ENCODE measurements at places on chromosomes 12 and 14.

- no peaks in the 10 kb centered on the region for H3K4me1 ChIP-seq
- no peak for DNase-seq
- no peaks in the 10 kb centered on the region for H3K36me3 ChIP-seq
These were observed 1387.5 kb downstream of the LRFN5 start for GRCh38 chr14:42994051-42994736.

DNA sequence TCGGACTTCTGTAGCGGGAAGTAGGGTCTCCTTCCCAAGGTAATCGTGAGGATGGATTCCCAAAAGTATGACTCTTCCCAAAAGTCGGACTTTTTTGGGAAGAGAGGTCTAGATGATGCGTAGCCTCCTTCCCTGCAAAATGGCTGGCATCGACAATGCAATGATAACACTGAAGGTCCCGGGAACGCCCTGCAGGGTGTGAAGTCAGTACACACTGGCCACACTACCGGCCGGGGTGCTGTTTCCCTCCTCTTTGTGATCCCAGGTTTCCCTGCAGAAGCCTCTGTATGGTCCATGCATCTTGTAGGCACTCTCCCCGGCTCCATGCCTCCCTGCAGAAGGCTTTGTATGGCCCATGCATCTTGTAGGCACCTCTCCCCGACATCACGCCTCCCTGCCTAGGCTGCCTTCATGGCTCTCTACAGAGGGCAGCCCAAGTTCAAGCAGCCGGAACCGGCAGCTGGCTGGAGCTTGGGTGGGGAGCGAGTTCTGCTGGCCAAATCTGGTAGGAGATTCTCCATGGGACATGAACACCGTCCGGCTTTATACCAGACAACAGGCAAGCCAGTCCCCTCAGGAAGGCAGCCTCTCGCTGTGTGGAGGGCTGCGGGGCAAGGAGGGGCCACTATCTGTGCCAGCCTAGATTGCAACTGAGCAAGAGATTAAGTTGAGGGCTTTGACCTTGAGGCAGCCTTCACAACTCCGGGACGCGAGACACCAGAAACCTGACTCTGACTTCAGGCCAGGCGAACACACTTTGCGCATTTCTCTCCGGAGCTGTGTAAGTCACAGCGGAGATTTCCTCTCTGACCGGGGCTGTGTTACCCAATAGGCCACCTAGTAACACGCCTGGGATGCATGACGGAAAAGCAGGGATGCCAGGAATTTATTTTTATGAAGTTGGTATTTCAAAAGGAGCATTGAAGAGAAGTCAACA lies 23.5 kb downstream of the FZD10 start:
- no peaks in the 10 kb centered on the region for H3K36me3 ChIP-seq
- no peaks in the 10 kb centered on the region for H3K27me3 ChIP-seq
- no peaks in the 10 kb centered on the region for H3K4me1 ChIP-seq
- H3K4me3 ChIP-seq = no peak overlapping the region

GRCh38 chr14:99231161-99231849 lies 40.7 kb downstream of the BCL11B start:
- H3K36me3 ChIP-seq = peaks cover 7% of the 10 kb centered on the region
- H3K27me3 ChIP-seq = no peaks in the 10 kb centered on the region
- peaks cover 27% of the 10 kb centered on the region for H3K4me1 ChIP-seq
- peak overlapping the region; percentile 43 for H3K4me3 ChIP-seq
- DNase-seq = no peak
- no peak overlapping the region for H3K27ac ChIP-seq

GRCh38 chr14:59081720-59082119 lies 106.7 kb upstream of the DAAM1 start:
- no peak for DNase-seq
- H3K4me1 ChIP-seq = no peaks in the 10 kb centered on the region
- no peaks in the 10 kb centered on the region for H3K27me3 ChIP-seq
- H3K36me3 ChIP-seq = no peaks in the 10 kb centered on the region

DNA sequence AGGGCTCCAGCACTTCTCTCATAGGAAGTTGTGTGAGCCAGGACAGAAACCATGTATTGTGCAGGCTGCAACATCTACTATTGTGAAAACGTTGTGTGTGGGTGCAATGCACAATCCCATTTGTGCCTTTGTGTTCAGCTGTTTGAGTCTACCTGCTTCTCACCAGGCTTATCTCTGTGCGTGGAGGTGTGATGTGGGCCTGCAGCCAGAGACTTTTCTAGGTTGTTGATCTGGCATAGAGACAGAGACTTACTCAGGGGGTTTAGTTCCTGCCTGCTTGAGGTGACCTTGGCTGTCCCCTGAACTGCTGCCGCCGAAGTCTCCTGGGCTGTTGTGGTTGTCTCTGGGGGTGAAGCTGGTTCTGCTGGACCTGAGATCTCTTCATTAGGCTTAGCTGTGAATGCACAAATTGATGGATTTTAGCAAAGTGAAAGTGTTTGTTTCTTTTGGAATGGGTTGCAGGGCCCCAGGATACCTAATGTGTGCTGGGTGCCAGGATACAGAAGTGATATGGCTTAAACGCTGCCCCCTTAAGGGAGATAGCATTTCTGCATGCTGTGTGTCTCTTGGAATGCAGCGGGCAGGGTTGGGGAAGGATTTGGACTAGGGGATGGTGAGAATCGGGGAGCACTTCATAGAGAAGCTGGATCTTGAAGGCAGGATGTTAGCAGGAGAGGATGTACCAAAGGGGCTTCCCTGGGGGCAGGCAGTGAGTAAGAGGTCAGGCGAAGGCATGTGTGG lies 2.5 kb downstream of the LACRT start:
- no peaks in the 10 kb centered on the region for H3K4me1 ChIP-seq
- H3K4me3 ChIP-seq = no peak overlapping the region
- H3K27me3 ChIP-seq = peaks cover 11% of the 10 kb centered on the region
- H3K27ac ChIP-seq = no peak overlapping the region

- H3K27me3 ChIP-seq = no peaks in the 10 kb centered on the region
- H3K27ac ChIP-seq = no peak overlapping the region
- H3K36me3 ChIP-seq = no peaks in the 10 kb centered on the region
- no peak for DNase-seq
These were observed 572.8 kb upstream of the STXBP6 start for GRCh38 chr14:25622763-25623162.

DNA sequence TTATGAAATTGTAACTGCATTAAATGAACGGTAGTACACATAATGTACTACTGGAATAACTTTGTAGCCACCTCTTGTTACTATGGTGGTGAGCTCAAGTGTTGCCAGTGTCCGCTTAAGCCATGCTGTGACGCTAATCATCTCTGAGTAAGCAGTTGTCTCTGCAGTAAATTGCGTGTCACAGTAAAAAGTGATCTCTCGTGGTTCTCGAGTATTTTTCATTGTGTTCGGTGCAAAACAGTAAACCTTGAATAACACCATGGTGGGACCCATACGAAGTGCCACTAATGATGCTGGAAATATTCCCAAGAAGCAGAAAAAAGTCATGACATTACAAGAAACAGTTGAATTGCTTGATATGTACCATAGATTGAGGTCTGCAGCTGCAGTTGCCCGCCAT lies 524.8 kb downstream of the SOX5 start:
- no peak overlapping the region for H3K4me3 ChIP-seq
- no peaks in the 10 kb centered on the region for H3K4me1 ChIP-seq
- H3K27ac ChIP-seq = no peak overlapping the region
- no peaks in the 10 kb centered on the region for H3K27me3 ChIP-seq
- H3K36me3 ChIP-seq = no peaks in the 10 kb centered on the region
- no peak for DNase-seq

DNA sequence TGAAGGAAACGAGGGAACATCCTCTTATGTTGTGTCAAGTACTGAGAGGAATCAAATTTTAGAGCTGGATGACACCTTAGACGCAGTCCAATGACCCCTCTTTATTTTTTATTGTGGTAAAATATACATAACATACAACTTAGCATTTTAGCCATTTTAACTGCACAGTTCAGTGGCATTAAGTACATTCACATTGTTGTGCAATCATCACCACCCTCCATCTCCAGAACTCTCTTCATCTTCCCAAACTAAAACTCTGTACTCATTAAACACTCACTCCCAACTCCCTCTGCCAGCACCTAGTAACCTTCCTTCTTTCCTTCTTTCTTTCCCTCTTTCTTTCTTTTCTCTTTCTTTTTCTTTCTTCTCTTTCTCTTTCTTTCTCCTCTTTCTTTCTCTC lies 97.2 kb upstream of the SLC24A4 start:
- DNase-seq = no peak
- H3K4me3 ChIP-seq = no peak overlapping the region
- peaks cover 5% of the 10 kb centered on the region for H3K27me3 ChIP-seq
- no peaks in the 10 kb centered on the region for H3K36me3 ChIP-seq
- no peaks in the 10 kb centered on the region for H3K4me1 ChIP-seq
- no peak overlapping the region for H3K27ac ChIP-seq

- no peaks in the 10 kb centered on the region for H3K27me3 ChIP-seq
- DNase-seq = peak; percentile 11
- H3K36me3 ChIP-seq = peaks cover 2% of the 10 kb centered on the region
- no peaks in the 10 kb centered on the region for H3K4me1 ChIP-seq
These were observed 35.5 kb downstream of the GPHB5 start for GRCh38 chr14:63282997-63283883.

DNA sequence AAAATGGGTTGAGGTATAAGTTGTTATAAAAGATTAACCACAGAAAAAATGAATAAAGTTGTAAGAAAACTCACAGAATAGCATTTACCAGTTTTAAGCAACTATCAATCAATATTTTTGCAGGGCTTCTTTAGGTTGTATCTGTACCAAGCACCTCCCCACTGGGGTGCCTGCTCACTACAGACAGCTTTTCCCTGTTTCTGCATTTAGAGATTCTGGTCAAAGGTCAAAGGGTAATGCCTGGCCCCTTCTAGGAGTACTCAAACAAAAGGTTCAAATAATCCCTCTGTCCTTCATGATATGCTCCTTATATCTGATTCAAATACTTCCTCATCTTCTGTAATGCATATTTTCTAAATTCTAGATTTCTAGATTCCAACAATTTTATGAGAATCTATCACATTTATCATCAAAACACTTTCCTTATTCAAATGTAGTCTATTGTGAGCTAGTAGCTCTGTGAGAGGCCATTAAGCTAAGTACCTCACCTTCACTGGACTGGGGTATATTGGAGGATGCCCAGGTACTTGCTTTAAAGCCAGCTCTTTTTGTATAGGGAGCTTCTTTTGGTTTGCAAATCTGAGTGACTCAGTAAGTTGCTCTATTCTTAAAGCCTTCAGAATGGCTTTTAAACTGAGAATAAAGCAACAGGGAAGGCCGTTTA lies 120.7 kb upstream of the PTPRB start:
- peaks cover 16% of the 10 kb centered on the region for H3K4me1 ChIP-seq
- H3K27ac ChIP-seq = no peak overlapping the region
- H3K36me3 ChIP-seq = no peaks in the 10 kb centered on the region
- H3K27me3 ChIP-seq = no peaks in the 10 kb centered on the region
- no peak overlapping the region for H3K4me3 ChIP-seq
- DNase-seq = no peak

- H3K27me3 ChIP-seq = no peaks in the 10 kb centered on the region
- peak overlapping the region; percentile 65 for H3K27ac ChIP-seq
- H3K4me1 ChIP-seq = peaks cover 33% of the 10 kb centered on the region
- peaks cover 59% of the 10 kb centered on the region for H3K36me3 ChIP-seq
- H3K4me3 ChIP-seq = peak overlapping the region; percentile 60
These were observed 365 bp upstream of the TPI1 start for GRCh38 chr12:6866920-6867412.

GRCh38 chr14:84792722-84793410 lies 737.1 kb upstream of the FLRT2 start:
- H3K36me3 ChIP-seq = no peaks in the 10 kb centered on the region
- H3K4me3 ChIP-seq = no peak overlapping the region
- no peaks in the 10 kb centered on the region for H3K27me3 ChIP-seq
- H3K27ac ChIP-seq = no peak overlapping the region
- no peaks in the 10 kb centered on the region for H3K4me1 ChIP-seq

DNA sequence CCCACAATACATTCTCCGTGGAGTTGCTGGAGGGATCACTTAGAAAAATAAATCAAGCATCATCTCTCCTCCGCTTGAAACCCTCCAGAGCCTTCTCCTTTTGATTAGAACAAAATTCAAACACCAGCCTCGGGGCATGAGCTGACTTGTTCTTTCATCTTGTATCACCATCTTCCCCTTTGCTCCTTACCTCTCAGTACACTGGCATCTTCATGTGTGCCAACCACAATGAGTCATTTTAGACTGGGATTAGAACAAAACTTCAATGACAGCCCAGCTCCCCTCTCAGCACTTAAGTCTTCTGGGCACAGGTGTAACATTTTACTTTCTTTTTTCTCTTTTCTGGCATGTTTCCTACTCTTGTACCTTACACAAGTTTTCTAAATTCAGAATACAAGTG lies 1159.2 kb upstream of the TMEM132C start:
- no peak for DNase-seq
- no peaks in the 10 kb centered on the region for H3K4me1 ChIP-seq
- H3K27me3 ChIP-seq = no peaks in the 10 kb centered on the region
- no peak overlapping the region for H3K4me3 ChIP-seq

DNA sequence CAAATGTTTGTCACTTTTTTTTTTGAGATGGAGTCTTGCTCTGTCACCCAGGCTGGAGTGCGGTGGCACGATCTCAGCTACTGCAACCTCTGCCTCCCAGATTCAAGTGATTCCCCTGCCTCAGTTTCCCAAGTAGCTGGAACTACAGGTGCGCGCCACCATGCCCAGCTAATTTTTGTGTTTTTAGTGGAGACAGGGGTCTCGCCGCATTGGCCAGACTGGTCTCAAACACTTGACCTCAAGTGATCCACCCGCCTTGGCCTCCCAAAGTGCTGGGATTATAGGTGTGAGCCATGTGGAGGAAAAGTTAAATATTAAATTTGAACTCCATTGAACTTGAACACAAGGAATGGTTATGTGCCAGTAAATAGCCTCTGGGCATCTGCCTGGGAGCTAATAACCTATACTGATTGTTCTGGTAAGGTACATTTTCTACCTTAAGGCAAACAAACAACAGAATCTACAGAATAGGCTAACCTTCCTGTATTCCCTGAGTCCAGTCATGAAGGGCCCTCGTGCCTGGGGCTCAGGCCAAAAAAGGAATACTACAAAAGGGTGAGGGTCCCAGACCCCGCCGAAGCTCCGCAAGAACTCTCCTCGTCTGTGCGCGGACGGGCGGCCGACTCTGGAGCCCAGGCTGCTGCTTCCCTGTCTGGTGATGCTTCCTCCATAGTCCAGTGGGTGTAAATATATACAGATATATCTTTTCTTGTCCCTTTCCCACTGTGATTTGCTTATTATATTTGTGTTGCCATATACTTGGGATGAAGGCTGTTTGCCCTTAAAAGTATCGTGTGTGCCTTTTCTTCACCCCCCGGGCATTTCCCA lies 74.0 kb upstream of the EIF5 start:
- peaks cover 5% of the 10 kb centered on the region for H3K4me1 ChIP-seq
- no peak for DNase-seq
- no peaks in the 10 kb centered on the region for H3K27me3 ChIP-seq
- H3K36me3 ChIP-seq = no peaks in the 10 kb centered on the region
